ENCODE measurements at places on chromosomes 5 and 9.
A peak's percentile ranks its signal among the peaks of the same experiment; 100 is the strongest.

DNA sequence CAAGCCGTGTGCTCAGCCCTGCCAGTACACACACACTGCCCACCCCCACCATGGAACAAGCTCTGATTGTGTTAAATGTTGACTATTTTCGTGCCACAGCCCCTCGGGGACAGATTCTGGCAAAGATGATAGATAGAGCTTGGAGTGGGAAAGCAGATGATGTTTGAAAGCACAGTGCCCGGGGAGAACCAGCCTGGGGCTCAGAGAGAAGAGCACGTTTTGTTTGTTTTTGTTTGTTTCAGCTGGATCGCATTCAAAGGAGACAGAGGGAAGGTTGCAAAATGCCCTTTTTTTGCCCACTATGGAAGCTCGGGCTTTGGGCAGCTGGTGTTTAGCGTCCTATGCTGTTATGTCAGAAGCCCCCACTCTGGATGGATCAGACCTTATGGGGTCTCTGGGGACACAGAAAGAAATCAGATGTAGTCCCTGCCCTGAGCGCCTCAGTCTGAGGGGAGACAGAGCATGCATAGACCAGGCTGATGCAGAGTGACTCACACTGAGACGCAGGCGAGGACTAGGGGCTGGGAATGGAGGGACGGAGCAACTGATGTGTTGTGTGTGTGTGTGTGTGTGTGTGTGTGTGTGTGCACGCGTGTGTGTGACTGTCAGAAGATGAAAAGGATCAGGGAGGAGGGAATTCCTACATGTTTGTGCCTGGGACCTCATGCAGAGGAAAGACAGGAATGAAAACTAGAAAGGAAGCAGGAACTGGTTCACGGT, 229.7 kb downstream of the MELK start:
- ATAC-seq, result no peak

DNA sequence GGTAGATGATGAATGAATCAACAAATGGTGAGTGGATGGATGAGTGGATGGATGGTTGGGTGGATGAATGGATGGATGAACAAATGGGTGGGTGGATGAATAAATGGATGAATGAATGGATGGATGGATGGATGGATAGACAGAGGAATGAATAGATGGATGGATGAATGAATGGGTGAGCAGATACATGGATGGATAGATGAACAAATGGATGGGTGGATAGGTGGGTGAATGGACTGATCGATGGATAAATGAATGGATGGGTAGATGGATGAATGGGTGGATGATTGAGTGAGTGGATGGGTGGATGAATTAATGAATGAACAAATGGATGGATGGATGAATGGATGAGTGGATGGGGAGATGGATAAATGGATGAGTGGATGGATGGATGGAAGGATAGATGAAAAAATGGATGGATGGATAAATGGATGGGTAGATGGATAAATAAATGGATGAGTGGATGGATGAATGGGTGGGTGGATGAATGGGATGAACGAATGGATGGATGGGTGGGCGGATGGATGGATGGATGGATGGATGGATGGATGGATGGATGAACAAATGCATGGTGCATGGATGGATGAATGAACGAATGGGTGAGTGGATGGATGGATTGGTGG, 85.7 kb downstream of the PHF2 start:
- ATAC-seq, result no peak

DNA sequence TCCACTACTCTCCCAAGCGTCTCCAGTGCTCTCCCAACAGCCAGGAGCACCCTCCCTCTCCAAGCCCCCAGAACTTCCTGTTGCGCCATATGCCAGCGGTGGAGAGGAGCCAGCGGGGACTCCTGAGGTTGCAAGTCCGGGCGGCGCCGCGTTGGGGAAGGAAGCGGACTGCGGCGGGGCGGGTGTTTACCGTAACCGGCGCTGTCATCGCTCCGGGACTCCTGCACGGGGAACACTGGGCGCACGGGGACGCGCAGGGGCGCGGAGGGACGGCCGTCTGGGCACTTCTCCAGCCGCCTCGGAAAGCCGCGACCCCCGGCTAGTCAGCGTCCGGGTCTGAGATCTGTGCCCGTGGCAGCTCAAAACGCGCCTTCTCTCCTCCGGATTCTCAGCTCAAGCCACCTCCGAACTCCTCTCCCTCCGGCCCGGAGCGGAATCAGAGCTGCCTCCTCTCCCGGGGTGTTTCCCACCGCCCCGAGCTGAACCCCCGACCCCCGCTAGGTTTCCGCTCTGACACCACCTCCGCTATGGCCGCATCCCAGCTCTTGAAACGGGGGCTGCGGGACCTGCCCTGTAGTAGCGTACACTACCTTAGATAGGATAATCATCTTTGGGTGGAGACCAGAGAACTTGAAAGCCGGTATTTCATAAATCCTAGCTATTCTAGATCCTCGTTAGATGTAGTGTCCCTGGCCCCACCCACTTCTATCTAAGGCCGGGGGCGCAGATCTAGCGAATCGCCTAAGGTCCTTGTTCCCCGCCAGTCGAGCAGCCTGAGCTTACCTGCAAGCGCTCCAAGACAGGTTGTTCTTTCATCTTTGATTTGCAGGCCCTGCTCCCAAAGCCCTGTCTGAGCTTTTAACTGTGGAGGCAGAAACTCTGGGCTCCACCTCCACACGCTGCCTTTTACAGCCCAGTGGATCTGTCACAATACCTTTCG, at the start of gene TRPM6:
TSS of gene TRPM6 (minus strand) at position 881 of the 940 bp plus-strand sequence. CDS start at position 816, 65 bp downstream.
- peak; percentile 86 for ATAC-seq

DNA sequence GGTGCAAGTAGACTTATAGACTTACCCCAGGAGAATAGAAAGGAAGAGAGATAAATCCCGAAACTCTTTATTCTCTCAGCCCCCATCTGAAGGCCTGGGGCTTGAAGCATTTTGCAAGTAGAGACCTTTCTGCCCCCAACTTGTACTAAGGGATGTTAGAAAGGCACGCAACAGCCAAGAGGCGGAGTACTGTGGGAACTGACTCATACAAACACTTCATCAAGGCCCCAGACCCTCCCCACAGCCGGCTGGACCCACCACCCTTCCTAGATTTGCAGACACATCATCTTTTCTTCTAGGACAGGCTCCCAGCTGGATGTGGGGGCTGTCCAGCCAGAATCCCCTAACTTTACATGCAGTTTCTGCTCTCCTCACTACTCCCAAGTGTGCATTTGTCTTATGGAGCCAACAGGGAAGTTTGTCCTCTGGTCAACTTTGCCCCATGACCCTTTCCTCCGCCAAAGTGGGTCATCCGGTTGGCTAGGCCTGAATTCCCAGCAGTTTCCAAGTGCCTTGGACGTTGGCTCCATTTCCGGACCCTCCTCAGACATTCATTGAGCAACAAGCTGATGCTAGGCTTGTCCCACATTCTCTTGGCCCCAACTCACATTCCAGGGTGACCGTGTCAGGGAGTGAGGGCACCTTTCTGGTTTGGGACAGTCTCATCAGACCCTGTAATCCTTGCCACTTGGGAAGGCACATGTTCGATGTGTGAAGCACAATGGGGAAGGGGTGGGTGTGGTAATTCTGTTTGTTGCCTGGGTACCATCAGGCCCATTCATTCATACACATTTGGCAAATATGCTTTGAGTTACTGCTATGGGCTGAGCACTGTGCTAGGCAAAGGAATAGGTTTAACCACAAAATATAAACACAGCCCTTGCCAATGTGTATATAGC, 64.6 kb downstream of the ABLIM3 start:
- peak; percentile 74 for ATAC-seq

DNA sequence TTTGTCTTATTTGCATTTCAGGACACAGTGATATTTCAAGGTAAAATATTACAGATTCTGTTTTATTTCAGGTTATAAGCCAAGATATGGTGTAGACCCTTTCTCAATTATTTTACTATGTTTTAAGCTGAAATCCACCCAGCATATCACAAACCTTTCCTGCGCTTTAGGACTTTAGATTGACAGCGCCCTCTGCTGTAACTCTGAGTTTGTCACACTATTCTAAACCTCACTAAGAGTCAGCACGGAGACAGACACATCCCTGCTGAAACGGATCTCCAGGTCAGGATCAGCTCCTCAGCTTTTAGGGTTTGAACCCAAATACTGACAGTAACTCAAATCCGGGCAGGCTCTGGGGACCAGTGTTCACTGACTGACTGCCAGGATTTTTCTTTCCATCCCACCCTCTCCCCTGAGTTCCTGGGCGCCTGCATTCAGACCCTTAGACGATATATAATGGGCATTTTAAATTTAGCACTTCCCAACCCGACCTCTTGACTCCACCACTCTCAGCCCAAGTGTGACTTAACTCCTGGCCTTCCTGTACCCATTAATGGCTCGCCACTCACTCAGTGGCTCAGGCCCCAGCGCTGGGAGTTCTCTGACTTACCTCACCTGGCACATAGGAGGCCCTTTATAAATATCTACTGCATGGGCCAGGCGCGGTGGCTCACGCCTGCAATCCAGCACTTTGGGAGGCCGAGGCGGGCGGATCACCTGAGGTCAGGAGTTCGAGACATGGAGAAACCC, 33.5 kb downstream of the TLX3 start:
- ATAC-seq, result no peak

- no peak for ATAC-seq
These were observed 62.2 kb downstream of the RNF38 start for GRCh38 chr9:36337865-36338264.

GRCh38 chr9:21968331-21969010, 25.7 kb downstream of the CDKN2A start:
- ATAC-seq, result no peak

DNA sequence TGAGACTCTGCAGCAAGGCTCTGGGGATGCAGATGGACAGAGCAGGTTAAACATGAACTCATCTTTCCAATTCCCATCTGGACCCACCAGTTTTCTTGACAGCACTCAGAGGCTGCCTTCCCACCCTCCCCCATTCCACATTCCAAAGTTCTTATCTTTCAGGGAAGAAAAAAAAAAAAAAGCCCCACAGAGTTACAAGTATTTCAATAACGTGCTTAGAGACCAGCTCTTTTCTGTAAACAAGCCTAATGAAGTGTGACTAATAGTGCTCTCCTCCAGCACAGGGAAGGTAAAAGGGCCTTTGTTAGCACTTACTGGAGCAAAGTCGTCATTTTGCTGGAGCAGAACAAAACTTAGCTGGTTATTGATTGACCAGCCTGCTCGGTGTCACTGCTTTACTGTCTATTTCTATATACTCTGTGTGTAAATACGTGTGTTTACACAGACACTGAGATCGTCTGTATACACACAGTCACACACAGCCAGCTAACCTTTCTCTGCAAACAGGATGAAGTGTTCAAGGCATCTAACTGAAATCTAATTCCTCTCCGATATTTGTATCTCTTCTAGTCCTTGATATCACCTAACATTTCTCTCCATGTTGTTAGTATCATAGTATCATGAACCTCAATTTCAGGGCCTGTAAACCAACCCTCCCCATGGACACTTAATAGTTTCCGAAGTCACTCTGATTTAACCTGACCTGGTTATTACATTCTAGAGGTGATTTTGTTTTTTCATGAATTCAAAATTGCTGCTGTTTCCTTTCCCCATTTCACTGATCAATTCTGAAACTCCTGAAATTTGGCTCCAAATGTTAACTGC, 84.9 kb downstream of the ZNF608 start:
- peak; percentile 48 for ATAC-seq

DNA sequence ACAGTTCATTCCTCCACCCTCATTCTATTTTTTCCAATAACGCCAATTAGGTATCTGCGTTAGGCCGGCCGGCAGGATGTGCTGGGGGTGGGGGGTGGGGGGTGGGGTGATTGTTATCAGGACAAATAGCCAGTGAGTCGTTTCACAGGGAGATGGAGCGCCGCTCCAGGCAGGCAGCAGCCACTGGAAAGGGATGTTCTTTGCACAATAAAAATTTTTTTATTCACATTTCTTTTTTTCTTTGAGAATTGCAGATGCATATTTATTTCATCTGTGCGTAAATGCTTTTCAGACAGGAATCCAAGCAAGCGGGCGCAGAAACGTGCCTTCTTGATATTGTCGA, 4.1 kb downstream of the LMX1B start:
- no peak for ATAC-seq

- no peak for ATAC-seq
These were observed 115.8 kb downstream of the EFNA5 start for GRCh38 chr5:107554776-107555424.

DNA sequence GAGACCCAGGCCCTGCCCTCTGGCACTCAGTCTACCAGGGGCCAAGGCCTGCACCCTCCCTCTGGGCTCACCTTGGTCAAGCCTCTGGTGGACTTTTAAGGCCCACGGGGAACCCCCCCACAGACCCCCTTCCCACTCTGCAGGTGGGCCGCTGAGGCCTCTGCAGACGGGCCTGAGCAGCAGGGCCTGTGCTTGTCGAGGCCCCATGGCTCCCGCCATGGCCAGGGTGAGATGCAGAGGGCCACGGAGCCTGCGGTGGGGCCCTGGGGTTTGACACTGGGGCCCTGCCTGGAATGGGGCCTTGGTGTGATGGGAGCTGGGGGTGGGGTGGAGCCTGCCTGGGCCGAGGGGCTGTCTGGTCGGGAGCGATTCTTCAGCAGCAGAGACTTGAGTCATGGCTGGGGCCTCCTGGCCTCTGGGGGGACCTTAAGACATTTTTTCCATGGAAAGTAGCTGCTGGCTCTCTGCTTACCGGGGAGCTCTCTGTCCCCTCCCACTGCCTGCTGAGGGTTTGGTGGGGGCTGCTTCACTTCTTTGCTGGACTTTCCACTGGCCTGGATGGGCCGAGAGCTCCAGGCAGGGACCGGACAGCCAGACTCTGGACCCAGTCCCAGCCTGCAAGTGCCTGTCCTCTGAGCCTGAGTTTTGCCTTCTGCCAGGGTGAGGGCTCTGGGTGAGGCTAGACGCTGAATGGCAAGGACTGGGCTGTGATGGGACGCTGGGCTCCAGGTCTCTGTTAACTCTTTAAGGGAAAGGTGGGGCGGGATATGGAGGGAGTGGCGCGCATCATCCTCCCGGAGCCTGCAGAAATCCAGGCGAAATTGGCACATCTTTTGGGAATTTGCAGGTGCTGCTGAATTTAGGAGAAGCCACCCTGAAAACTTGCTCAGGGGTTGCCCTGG, 132.2 kb downstream of the RXRA start:
- ATAC-seq, result peak; percentile 2

GRCh38 chr9:72428329-72428728, 63.3 kb upstream of the ZFAND5 start:
- ATAC-seq, result no peak

- no peak for ATAC-seq
These were observed 218.1 kb downstream of the MPDZ start for GRCh38 chr9:13061390-13061789.

DNA sequence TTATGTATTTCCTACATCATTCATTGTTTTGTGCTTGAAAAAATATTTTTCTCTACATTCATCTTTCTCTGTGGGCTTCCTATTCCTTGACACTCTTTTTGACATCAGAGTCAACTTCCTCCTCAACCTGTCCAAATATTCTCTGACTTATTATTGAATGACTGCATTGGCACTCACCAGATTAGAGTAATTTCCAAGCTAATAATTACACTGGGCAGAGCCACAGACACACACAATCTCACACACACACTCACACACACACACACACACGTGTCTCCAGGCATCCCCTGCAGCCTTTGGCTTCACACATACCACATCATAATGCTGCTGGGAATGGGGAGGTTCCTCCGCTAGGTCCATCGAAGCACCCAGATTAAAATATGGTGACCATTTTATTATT, 184.5 kb downstream of the SYK start:
- ATAC-seq, result no peak

- no peak for ATAC-seq
These were observed 31.7 kb downstream of the NRG2 start for GRCh38 chr5:140011297-140011802.

GRCh38 chr9:27485158-27485557, 38.9 kb upstream of the IFNK start:
- no peak for ATAC-seq

- ATAC-seq, result no peak
These were observed 644 bp downstream of the IER5L start for GRCh38 chr9:129177443-129177790.

GRCh38 chr5:73733219-73733618, 107.2 kb downstream of the ARHGEF28 start:
- ATAC-seq, result no peak

- ATAC-seq, result no peak
These were observed 323.4 kb downstream of the PSAT1 start for GRCh38 chr9:78620303-78620702.
